Testis (tissue), 5 donors: ENCODE measurements at places on chromosomes 2 and 18. TPM values are rescaled to one million over a fixed set of nuclear protein-coding genes. Genes with fewer than 3 reads are reported as not detected.

- no peaks in the 10 kb centered on the region for H3K36me3 ChIP-seq
- H3K4me3 ChIP-seq: no peak overlapping the region
- H3K4me1 ChIP-seq: peaks cover 4% of the 10 kb centered on the region
- H3K27ac ChIP-seq: no peak overlapping the region
- H3K27me3 ChIP-seq: no peaks in the 10 kb centered on the region
These were observed 3.9 kb downstream of the RND3 start for GRCh38 chr2:150483532-150483931.

DNA sequence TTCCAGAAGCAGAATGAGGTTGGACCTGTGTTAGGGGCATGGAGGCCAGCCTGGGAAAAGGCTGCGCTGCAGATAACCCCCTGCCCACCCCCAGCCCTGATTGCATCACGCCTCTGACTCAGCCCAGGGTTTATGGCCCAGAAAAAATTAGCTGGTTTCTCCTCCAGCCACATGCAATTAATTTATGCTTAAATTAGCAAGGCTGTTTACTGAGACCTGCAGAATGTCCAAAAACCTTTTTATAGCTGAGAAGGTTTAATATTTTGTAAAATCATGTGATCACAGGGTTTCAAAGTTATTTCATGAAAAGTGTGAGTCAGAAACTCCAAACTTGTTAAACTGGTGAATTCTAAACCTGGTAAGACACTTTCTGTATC, 123.1 kb upstream of the HDAC4 start:
- no peak for DNase-seq
- H3K36me3 ChIP-seq: no peaks in the 10 kb centered on the region
- H3K27me3 ChIP-seq: no peaks in the 10 kb centered on the region
- no peaks in the 10 kb centered on the region for H3K4me1 ChIP-seq
- no peak overlapping the region for H3K27ac ChIP-seq
- no peak overlapping the region for H3K4me3 ChIP-seq

GRCh38 chr2:62495761-62496160, 10.2 kb downstream of the TMEM17 start:
- H3K4me1 ChIP-seq: no peaks in the 10 kb centered on the region
- H3K27me3 ChIP-seq: no peaks in the 10 kb centered on the region
- H3K4me3 ChIP-seq: no peak overlapping the region
- no peaks in the 10 kb centered on the region for H3K36me3 ChIP-seq
- H3K27ac ChIP-seq: no peak overlapping the region
- no peak for DNase-seq

GRCh38 chr2:1716441-1716840, 27.9 kb downstream of the PXDN start:
- no peak overlapping the region for H3K4me3 ChIP-seq
- no peak overlapping the region for H3K27ac ChIP-seq
- no peaks in the 10 kb centered on the region for H3K27me3 ChIP-seq
- DNase-seq: no peak

- no peaks in the 10 kb centered on the region for H3K36me3 ChIP-seq
- no peak overlapping the region for H3K27ac ChIP-seq
- no peak for DNase-seq
These were observed 7.6 kb upstream of the PIEZO2 start for GRCh38 chr18:11156978-11157377.

- H3K4me1 ChIP-seq: peaks cover 5% of the 10 kb centered on the region
- H3K27ac ChIP-seq: no peak overlapping the region
- no peaks in the 10 kb centered on the region for H3K36me3 ChIP-seq
- DNase-seq: no peak
These were observed 123.3 kb upstream of the SIX2 start for GRCh38 chr2:45132551-45132950.

DNA sequence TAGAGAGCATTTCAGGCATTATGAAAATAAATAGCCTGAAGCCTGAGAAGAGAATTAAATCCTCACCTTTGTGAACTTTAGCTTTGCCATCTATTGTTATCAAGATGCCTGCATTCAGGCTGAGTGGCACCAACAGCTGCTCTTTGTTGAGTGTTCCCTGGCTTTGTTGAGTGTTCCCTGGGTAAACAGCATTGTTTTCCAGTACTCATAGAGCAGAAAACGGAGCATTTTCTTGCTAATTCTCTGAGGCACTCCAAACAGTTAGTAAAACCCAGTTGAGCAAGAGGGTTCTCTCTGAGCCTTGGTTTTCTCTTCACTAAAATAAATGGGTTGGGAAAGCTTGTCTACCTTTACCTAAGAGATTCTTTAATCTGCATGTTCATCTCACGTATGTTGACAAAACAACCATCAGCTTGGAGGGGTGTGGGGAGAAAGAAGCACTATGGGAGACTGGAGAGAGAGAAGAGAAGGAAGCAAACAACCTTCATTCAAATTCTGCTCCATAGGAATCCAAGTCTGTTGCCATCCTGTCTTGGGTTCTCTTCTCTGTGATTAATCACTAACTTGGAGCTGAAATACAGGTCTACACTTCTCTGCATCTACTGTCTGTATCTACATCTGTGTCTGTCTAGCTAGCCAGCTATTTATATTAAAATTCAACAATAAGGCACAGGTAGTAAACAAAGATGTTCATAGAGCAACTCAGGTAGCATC, 567.0 kb upstream of the SOX11 start:
- no peak overlapping the region for H3K27ac ChIP-seq
- no peaks in the 10 kb centered on the region for H3K27me3 ChIP-seq
- H3K4me1 ChIP-seq: no peaks in the 10 kb centered on the region
- no peaks in the 10 kb centered on the region for H3K36me3 ChIP-seq
- no peak for DNase-seq
- H3K4me3 ChIP-seq: no peak overlapping the region

DNA sequence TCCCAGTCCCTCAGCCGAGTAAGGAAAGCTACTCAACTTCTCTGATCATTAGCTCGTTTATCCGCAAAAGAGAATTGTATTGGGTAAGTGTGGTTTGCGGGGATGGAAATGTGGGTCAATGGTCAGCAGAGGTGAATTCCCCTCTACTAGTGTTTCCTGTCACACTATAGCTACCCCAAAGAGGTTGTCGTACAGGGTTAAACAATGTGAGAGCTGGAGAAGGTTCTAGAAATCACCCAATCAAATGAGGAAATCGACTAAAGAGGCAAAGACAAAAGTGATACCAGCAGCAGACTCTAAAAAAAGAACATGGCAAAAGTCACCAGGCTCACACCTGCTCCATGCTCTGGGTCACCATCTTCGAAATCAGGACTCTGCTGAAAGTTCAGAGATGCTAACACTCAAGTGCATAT, 144.7 kb upstream of the ITGA4 start:
- no peaks in the 10 kb centered on the region for H3K27me3 ChIP-seq
- no peak overlapping the region for H3K4me3 ChIP-seq
- no peaks in the 10 kb centered on the region for H3K36me3 ChIP-seq
- H3K27ac ChIP-seq: no peak overlapping the region
- no peaks in the 10 kb centered on the region for H3K4me1 ChIP-seq

GRCh38 chr2:46331109-46331766, 34.0 kb downstream of the EPAS1 start:
- H3K36me3 ChIP-seq: no peaks in the 10 kb centered on the region
- peak overlapping the region; percentile 51 for H3K27ac ChIP-seq
- no peak overlapping the region for H3K4me3 ChIP-seq
- DNase-seq: peak; percentile 49
- no peaks in the 10 kb centered on the region for H3K27me3 ChIP-seq
- peaks cover 82% of the 10 kb centered on the region for H3K4me1 ChIP-seq

Gene GRB14
- total RNA-seq: 67.3 TPM

Gene LYG1
- 3.3 TPM for total RNA-seq

Gene SNED1
- 107 TPM for total RNA-seq
